CD4-positive, alpha-beta T cell treated with Interleukin-12 subunit alpha and Interleukin-12 subunit beta, for 1 hour (primary cell): ENCODE measurements at places on chromosomes 3 and 15.

DNA sequence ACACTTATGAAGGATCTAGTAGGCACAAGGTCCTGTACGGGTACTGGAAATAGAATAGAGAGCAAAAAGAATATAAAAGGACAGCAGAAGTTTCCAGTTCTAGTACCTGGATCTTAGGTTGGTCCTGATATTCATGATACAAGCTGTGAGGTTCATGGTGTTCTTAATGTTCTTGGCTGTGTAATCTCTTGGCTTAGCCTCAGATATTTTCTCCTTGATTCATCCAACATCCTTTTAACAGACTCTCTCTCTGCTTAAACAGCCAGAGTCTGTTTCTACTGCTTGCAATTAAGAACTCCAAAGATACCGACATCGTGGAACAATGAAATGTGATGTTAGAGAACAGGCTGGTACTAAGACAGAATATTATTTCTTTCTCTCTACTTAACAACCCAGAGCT, 49.9 kb downstream of the CNTN3 start:
- no peak for DNase-seq

DNA sequence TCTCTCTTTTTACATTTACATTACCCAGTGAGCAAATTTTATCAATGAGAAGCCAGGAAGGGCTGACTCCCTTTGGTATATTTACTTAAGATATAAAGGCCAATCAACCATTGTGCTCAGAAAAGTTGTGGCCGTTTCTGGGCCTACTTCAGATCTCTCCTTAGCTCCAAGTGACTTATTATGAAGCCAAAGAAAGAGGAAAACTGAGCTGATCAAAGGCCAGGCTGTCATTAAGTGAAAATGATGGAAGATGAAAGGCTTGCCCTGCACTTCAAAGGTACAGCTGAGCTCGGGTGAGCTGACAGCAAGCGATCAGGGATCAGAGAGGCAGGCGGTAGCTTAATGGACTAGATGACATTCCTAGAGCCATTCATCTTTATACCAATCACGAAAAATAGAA, 24.8 kb downstream of the VGLL4 start:
- no peak for DNase-seq

DNA sequence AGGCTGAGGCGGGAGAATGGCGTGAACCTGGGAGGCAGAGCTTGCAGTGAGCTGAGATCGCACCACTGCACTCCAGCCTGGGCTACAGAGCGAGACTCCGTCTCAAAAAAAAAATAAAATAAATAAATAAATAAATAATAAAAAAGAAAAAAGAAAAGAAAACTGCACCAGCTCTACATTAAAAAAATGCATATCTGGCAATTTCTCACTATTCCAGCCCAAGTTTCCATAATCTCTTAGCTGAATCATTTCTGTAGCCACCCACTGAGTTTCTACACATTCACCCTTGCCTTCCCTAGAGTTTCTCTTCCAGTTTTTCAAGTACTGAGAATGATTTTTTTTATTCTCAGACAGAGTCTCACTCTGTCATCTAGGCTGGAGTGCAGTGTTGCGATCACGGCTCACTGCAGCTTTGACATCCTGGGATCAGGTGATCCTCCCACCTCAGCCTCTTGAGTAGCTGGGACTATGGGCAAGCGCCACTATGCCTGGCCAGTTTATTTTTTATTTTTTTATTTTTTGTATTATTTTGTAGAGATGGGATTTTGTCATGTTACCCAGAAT, 24.5 kb upstream of the SLC7A14 start:
- no peak for DNase-seq

- DNase-seq = no peak
Observed at GRCh38 chr3:180492047-180492446, 109.9 kb upstream of the TTC14 start.

- DNase-seq = peak; percentile 7
Observed at GRCh38 chr3:192802957-192803899, 75.9 kb upstream of the FGF12 start.

DNA sequence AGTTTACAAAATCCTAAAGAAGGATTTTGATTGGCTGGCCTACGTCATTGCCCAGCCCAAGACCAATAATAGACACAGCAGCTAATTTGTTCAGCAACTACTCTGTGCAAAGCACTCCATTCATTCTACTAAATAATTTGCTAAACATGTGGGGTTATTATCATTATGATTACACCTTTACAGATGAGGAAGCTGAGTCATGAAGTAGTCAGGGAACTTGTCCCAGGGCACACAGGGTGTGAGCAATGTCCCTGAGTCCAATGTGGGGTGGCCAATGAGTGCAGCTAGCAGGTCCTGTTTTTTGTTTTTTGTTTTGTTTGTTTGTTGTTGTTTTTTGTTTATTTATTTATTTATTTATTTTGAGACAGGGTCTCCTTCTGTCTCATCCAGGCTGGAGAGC, 183.6 kb downstream of the ABHD5 start:
- no peak for DNase-seq

DNA sequence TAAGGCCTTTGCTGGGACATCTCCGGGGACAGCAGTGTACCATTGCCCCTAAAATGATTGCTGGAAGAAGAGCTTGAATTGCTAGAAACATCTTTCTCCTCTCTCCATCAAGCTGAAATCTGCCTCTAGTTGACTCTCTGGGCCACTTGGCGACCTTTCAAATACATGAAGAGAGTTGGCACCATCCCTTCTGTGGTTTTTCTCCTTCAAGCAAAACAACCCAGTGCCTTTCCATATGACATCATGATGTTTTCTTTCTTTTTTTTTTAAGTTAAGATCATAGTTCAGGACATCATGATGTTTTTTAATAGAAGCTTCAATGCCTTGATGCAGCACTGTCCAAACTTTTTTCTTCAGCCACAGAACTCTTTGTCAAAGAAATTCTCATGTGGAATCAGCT, 144.0 kb upstream of the PTPRG start:
- DNase-seq = no peak
